ENCODE measurements at places on chromosomes 16 and 17.
A peak's percentile ranks its signal among the peaks of the same experiment; 100 is the strongest.

GRCh38 chr16:62821824-62822223 is 785.6 kb upstream of the CDH8 start:
- DNase-seq = no peak

- peak; percentile 85 for DNase-seq
These were observed at the start of gene HS3ST3A1 for GRCh38 chr17:13601776-13602551. Gene HS3ST3A1, minus strand, starts transcription at chr17:13601929. Its CDS starts 800 bp downstream, at chr17:13601129.

- no peak for DNase-seq
These were observed 25.1 kb downstream of the NKD1 start for GRCh38 chr16:50573279-50573678.

- DNase-seq = no peak
These were observed 1.8 kb upstream of the FLOT2 start for GRCh38 chr17:28899212-28899815.

DNA sequence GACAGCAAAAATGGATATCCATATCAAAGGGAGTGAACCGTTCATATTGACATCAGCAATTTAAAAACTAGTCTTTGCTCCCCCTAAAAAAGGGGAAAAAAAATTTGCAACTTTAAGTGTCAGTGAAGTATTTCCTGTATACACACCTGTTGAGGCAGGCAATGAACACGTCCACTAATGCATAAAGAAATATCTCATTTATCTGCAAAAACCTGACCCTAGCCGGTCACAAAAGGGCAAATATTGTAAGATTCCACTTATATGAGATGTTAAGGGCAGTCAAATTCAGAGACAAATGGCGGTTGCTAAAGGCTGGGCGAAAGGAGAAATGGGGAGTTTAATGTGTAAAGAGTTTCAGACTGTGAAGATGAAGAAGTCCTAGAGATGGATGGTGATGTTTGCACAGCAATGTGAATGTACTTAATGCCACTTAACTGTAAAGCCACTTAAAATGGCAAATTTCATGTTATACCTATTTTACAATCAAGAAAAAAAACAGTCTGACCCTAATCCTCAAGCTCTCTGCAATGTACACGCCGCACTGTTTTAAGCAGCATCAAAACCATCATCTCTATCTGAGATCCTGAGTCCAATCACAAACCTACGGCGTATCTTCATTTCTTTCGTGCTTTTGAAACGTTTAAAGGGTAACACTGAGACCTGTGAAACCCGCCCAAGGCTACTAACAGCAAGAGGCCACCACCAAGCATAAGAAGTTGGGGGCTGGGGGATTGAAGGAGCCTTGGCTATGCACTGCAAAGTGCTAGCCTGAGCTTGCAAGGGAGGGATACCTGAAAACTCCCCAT is 1.1 kb downstream of the PARN start:
- DNase-seq = no peak

GRCh38 chr16:10664720-10665126 is 30.0 kb downstream of the TEKT5 start:
- no peak for DNase-seq

GRCh38 chr16:88835383-88835782 is 21.4 kb downstream of the GALNS start:
- no peak for DNase-seq

GRCh38 chr16:22751685-22752084 is 62.3 kb upstream of the HS3ST2 start:
- DNase-seq = no peak

GRCh38 chr16:2486645-2487516 is 12.0 kb downstream of the TBC1D24 start:
- DNase-seq = no peak

GRCh38 chr17:33519692-33520091 is 226.6 kb upstream of the ASIC2 start:
- DNase-seq = no peak

- no peak for DNase-seq
These were observed 61.0 kb downstream of the TNRC6C start for GRCh38 chr17:78019367-78019975.

DNA sequence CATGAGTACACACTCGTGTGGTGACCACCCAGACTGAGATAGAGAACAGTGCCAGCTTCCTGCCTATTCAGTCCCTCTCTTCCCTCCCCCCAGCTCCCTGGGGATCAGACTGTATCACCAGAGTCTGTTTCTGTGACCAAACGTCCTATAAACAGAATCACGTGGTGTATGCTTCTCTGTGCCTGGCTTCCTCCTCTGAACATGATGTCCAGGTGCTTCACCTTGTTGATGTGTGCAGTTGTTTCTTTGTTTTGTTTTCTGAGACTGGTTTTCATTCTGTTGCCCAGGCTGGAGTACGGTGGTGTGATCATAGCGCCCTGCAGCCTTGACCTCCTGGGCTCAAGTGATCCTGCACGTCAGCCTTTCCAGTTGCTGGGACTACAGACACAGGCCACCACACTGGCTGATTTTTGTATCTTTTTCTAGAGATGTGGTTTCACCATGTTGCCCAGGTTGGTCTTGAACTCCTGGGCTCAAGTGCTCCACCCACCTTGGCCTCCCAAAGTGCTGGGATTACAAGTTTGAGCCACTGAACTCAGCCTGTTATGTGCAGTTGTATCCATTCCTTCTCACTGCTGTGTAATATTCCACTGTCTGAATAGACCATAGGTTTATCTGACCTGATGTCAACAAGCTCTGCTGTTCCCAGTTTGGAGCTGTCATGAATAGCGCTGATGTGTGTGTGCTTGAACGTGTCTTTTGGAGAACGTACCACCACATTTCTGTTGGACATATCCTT is 28.9 kb upstream of the PRM1 start:
- DNase-seq = no peak

GRCh38 chr16:14564861-14565687 is 65.0 kb downstream of the PARN start:
- DNase-seq = no peak

- no peak for DNase-seq
These were observed 10.9 kb downstream of the KIFC3 start for GRCh38 chr16:57791195-57791892.

DNA sequence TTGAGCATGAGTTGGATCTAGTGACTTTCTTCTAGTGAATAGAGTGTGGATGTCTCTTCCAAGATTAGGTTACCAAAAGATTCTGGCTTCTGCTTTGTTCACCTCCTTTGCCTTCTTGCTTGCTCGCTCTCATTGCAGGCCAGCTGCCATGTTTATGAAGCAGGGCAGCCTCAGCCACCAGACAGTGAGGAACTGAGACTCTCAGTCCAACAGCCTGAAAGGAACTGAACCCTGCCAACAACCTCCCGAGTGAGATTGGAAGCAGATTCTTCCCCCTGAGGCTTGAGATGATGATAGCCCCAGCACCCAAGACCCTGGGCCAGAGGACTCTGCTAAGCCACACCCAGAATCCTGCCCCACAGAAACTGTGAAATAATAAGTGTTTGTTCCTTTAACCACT is 48.4 kb downstream of the NOG start:
- no peak for DNase-seq

GRCh38 chr16:51394421-51394820 is 243.4 kb upstream of the SALL1 start:
- no peak for DNase-seq

GRCh38 chr16:84109598-84110335 is 7.0 kb downstream of the MBTPS1 start:
- no peak for DNase-seq

DNA sequence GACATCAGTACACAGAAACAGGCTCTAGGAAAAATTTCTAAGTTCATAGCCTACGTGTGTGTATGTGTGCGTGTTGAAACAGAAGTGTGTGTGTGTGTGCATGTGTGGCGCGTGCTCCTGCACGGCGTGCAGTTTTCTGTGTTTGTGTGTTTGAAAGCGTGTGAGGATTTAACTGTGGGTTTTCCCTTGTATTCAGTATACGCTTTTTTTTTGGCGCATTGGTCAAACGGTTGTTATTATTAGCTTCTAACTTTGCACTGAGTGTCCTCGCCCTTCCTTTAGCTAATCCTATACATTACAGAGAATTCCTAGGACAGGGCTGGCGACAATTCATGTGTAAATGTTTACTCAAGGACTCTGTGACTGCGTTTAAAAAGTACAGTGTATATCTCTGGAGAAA is 23.0 kb downstream of the TMC6 start:
- DNase-seq = no peak

GRCh38 chr16:83549316-83550182 is 258.2 kb upstream of the HSBP1 start:
- no peak for DNase-seq

DNA sequence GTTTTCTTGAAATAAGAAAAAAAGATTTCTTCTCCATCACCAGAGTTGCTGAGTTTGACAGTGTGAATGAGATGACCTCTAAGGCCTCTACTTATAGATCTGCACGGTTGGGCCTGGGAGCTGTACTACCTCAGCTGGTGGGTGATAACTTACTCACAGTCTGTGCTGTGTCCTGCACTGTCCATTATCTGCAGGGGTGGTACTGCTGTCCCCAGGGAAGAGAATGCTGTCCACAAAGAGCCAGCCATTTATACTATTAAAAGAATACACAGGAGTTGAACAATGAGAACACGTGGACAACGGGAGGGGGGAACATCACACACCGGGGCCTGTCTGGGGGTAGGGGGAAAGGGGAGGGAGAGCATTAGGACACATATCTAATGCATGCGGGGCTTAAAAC is 655.3 kb downstream of the WWOX start:
- no peak for DNase-seq

All from WTC11 (cell line).